ENCODE measurements at places on chromosomes 12 and 14.
A peak's percentile ranks its signal among the peaks of the same experiment; 100 is the strongest.

DNA sequence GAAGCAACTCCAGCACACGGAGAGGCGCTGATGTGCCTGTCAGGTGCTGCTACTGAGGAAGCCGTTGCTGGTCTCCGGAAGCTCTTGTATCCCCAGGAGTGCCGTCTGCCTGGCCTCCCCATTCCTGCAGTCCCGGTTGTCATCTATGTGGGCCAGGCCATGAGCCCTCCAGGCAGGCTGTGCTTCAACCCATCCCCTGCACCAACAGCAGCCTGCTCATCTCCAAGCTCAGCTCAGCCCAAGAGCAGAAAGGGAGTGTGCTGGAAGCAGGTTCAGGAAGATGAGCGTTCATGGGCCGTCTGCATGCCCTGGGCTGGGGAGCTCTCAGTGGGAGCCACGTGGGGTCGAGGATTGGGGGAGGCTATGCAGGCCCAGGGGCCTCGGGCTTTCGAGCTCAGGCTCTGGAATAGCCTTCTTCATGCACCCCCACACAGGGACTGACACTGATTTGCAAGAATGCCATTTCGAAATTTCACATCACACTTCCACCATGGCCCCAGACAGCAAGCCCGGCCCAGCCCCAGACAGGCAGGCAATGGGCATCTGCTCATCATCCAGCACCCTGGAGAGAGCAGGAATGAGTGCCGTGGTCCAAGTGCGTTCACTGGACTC lies 164.5 kb downstream of the KIF26A start:
- H3K27me3 ChIP-seq, result peaks cover 19% of the 10 kb centered on the region
- no peak overlapping the region for H3K27ac ChIP-seq
- H3K4me1 ChIP-seq, result peaks cover 3% of the 10 kb centered on the region
- H3K36me3 ChIP-seq, result no peaks in the 10 kb centered on the region
- no peak overlapping the region for H3K4me3 ChIP-seq

DNA sequence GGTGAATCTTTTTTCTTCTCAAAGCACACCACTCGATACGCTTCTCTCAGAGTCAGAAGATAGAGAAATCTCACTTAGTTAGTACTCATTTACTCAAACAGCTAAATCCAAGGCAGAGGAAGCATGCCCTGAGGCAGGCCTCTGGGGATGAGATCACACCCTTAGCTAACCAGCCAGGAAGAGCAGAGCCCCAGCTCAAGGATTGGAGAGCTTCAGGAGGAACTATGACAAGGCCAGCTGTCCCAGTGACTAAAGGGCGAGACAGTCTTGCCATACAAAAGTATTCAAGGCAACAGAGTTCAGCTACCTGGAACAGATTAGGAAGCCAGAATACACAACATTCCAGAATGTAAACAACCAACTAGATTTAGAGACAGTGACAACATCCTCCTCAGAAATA lies 197.7 kb upstream of the CCDC196 start:
- H3K27me3 ChIP-seq, result peaks cover 2% of the 10 kb centered on the region
- H3K4me3 ChIP-seq, result no peak overlapping the region
- peaks cover 3% of the 10 kb centered on the region for H3K4me1 ChIP-seq
- no peaks in the 10 kb centered on the region for H3K36me3 ChIP-seq
- H3K27ac ChIP-seq, result no peak overlapping the region
- no peak for DNase-seq

DNA sequence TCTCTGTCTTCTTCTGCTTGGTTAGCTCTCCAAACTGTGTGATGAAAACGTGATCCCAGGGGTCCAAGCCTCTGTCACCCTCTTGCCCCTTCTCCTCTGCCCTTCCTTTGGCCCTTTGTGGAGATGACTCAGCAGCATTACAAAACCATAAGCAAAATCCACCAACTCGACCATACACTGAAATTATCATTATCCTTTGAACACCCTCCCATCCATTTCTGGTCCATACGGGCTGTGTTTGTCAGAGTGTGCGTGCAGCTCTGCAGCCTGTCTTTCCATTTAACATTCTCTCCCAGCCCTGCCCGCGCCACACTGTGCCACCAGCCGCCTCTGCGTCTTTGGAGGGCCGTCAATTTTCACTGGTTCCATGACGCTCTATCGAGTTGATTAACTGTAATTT lies 69.2 kb downstream of the SLC25A47 start:
- peaks cover 18% of the 10 kb centered on the region for H3K36me3 ChIP-seq
- no peak overlapping the region for H3K27ac ChIP-seq
- DNase-seq, result no peak
- H3K4me3 ChIP-seq, result no peak overlapping the region
- H3K4me1 ChIP-seq, result peaks cover 71% of the 10 kb centered on the region

GRCh38 chr12:93571925-93572711 lies at the start of gene SOCS2:
TSS of gene SOCS2 (plus strand) at chr12:93572675. CDS start at chr12:93572898, 223 bp downstream.
- peaks cover 17% of the 10 kb centered on the region for H3K27me3 ChIP-seq
- peak within 1 kb of the TSS; percentile 87 for H3K27ac ChIP-seq
- peaks cover 6% of the 10 kb centered on the region for H3K36me3 ChIP-seq
- H3K4me3 ChIP-seq, result peak within 1 kb of the TSS; percentile 97

Data from immature natural killer cell (primary cell).